Fibroblast of upper back skin (primary cell): ENCODE measurements at places on chromosomes 16 and 17.

DNA sequence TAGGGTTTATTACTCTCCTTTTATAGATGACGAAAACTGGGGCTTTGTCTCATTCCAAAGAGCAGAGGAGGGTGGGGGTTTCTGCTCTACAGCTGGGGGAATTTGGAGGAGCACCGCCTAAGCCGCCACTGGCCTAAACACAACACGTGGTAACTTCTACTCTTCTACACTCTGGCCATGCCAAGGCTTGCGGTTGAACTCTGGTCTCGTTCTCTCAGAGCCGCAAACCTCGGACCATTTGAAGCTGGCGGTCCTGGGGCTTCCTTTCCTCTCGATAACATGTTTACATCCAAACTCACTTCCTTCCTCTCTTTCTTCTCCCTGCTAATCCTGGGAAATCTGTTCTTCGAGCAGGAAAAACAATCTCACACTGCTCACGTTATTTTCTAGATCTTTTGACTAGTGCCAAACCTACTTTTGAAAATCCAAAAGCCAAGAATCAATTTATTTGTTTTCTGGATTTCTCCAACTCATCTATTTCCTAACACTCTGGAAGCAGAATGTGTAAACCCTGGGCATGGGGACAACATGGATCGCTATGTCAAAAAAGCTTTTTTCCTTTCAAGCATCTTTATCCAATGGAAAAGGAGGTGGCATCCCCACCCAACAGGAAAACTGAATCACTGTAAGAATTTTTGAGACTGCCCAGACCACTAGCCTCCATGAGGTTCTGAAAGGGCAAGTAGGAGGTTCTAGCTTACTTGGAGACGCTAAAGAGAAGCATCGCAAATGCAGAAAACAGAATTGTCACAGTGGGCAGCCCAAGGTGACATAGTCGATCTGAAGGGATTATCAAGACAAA is 13.6 kb upstream of the EEF2K start:
- DNase-seq, result peak; percentile 93

DNA sequence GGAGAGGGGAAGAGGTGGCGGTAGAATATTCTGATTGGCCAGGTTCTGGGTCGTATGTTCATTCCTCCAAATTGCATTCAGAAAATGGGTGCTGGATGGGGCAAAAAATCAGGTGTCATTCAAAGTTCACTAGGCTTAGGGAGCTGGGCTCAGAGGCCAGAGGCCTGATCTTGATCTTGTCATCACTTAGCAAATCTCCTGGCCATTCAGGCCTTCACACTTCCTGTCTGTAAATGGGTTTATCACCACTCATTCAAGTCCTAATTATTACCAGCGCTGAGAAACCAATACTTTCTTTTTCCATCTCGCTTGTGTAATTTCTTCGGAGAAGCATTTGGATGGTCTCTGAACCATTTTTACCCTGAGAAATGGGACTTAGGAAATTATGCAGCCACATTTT is 50.8 kb downstream of the BMERB1 start:
- DNase-seq, result no peak

GRCh38 chr17:77167472-77168306 is 26.9 kb downstream of the SEC14L1 start:
- no peak for DNase-seq

DNA sequence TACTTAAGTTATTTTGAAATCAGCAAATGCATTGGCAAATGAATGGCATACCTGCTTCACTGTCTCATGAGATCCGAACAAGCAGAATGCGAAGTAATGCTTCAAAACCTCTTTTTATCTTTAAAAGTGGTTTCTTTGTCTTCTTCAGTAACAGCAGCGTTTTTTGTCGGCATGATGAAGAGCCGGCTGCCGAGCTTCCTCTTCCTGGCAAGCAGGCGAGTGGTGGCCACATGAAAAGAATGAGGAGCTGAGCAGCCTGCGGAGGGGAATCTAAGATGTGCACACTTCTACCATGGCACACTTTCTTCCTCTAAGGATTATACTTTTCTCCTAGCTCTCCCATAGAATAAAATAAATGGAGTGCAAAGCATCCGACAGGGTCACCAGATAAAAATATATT is 42.4 kb upstream of the AKTIP start:
- DNase-seq, result no peak
